ENCODE measurements at places on chromosomes 5 and 9.

GRCh38 chr5:142870532-142871362 is 100.6 kb downstream of the ARHGAP26 start:
- no peak for DNase-seq

- no peak for DNase-seq
Measured at GRCh38 chr5:90475436-90475980, 844 bp downstream of the POLR3G start.

DNA sequence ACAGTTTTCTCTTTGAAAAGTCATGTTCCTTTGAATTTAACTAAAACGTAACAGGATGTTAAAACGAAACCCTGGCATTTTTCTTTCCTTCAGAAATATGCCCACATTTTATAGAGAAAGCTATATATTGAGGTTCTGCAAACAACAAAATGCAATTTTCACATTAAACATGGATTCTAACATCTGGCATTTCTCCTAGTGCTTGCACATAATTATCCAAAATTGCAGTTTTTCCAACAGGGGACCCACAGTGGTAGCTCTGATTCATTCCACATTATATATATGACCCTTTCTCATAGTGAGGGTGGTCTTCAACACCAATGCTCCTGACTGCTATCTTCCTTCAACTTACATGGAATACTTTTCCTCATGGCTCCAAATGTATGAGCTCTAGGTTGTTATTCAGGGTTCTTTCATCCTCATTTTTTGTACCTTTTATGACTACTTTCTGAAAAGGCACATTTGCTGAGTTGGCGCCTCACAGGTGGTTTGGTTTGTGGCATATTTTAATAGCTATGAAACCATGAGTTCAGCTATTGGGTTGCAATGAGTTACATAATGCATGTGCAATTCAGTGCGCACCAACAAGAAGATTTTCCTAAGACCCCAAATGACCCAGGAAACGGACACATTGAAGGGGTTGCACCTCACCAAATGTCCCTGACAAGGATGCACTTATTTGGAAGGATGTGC is 551.7 kb downstream of the RAB3C start:
- DNase-seq, result no peak

DNA sequence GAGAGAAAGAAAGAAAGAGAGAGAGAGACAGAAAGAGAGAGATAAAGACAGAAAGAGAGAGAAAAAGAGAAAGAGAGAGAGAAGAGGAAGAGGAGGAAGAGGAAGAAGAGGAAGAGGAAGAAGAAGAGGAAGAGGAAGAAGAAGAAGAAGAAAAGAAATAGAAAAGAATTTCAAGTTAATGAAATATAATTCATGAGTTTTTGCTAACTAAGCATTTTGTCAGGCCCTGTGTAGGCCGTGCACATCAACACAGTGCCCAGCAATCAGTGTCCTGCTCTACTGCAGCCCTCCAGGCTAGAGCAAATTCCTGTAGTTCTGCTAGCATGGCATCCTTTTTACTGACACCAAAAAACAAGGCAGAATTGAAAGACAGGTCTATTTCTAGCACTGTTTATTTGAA is 62.1 kb downstream of the PLPP1 start:
- no peak for DNase-seq

GRCh38 chr9:128371630-128372117 is 500 bp downstream of the URM1 start:
- no peak for DNase-seq

DNA sequence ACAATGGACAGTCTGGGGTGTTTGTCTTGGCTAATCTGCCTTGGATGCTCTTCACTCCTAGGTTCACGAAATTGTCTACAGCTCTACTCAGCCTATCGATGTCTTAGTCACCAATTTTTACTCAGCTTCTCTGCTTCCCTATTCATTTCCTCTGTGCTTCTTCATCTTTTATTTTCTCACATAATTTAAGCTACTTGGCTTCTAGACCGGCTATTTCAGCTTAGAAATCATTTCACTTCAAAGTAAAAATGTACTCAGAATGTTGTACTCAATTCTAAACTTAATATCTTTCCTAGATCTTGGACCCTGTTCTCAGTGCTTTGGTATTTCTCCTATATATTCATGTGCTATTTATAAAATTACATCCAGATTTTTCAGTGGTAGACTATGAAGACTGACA is 430.0 kb upstream of the FTMT start:
- no peak for DNase-seq

DNA sequence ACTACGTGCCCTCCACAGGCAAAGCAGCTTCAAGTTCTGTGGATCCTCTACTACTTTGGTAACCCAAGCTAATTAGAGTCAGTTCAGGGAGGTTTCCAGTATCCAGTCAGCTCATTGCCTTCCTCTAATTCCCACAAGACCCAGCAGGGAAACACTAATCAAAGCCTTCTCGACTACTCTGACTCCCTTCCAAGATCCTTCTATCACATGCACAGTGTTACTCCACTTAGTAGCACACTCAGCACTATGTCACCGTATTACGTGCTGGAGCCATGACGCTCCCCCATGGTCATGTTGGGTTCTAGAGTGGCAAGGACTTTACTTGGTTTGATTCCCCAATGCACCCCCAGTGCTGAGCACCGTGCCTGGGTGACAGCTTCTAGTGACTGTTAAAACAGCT is 53.0 kb downstream of the DCP2 start:
- DNase-seq, result no peak

DNA sequence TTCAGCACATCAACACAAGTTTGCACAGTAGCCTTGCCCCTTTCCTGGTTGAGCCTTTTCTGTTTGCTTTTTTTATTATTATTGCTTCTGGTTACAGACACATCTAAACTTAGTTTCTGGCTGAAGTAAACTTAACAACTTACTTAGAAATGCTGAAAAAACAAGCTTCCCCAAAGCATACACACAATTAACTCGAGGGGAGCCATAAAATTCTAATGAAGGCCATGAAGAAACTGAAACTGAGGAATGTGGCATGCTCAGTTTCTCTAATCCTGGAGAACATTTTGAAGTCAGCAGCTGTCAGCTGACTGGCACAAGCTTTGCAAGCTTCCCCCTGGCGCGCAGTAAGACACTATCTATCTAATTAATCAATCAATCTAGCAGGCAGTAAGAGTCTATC is 3.7 kb downstream of the MYO10 start:
- DNase-seq, result no peak

- DNase-seq, result no peak
Measured at GRCh38 chr9:134123764-134124128, 12.1 kb upstream of the WDR5 start.

- DNase-seq, result no peak
Measured at GRCh38 chr9:92188969-92189781, 74.0 kb upstream of the SPTLC1 start.

- DNase-seq, result no peak
Measured at GRCh38 chr5:171315386-171315891, 6.4 kb downstream of the TLX3 start.

DNA sequence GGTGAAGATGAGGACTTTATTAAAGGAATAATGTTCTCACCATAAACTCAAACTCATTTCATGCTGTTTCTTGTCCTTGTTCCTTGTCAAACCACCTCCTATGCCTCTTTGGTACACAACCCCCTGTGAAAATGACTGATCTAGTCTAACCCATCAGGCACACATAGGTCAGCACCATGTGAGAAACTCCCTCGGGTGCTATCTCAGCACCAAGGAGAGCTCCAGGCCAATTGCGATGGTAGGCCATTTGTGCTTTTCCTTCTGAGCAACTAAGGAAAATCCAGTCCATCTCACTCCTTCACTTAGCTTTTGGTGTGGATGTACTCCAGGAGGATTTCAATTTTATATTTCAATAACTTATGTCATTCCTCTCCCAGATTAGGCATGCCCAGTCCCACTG is 199.8 kb downstream of the ZNF608 start:
- DNase-seq, result peak; percentile 48

DNA sequence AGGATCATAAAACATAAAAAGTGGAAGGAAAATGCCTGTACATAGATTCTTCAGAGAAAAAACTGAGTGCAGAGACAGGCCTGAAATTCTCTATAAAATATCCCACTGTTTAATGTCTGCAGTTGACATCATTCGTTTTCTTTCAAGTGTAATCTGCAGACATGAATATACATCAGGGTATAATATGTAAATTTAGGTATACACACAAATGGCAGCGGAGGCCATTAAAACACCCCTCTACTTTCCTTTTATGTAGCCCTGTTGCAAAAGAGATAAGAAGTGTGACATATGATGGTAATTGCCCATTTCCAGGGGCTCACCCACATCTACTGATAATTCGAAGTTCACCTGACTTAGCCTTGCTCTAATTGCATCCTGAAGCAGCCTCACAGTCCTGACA is 164.3 kb downstream of the SLC24A2 start:
- DNase-seq, result no peak

DNA sequence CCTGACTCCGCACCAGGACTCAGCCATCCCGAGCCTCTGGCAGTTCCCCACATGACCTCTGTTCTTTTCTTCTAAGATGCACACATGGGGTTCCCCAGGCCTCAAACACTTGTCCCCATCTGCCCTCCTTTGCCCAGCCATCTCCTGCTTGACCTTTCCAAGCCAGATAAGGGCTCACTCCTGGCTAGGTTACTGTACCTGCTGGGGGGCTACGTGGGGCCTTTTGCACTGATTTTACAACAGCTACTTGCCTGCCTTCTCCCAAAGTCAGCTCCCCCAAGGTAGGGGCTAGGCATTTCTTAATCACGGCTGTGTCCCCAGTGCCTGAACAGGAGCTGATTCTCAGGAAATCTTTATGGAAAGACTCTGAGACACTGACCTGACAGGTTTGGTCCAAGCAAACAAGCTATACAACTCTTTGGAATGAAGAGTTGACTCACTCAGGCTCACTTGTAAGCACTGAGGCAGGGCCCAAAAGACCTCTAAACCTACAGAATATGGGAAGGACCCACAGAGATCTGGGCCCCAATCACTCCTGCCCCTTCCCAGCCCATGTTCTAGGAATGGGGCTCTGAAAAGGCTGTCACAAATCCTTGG is 2.5 kb downstream of the MACROH2A1 start:
- DNase-seq, result no peak

GRCh38 chr5:78006449-78006848 is 230.3 kb upstream of the TBCA start:
- DNase-seq, result no peak

DNA sequence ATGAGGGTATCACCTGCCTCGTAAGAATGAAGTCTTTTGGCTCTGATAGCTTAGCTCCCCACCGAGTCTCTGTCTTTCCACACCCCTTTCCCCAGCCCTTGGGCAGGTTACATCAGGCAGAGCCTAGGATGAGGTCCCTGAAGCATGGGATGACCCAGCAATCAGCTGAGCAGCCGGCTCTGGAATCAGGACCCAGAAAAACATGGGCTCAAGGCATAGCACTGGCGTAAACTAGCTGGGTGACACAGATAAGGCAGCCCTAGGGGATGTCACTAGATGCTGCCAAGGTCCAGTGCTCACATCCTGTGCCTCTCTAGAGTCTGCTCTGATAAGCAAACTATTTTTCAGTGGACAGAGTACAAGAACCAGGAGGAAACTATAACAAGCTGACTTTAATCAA is 26.6 kb downstream of the IDNK start:
- DNase-seq, result no peak

DNA sequence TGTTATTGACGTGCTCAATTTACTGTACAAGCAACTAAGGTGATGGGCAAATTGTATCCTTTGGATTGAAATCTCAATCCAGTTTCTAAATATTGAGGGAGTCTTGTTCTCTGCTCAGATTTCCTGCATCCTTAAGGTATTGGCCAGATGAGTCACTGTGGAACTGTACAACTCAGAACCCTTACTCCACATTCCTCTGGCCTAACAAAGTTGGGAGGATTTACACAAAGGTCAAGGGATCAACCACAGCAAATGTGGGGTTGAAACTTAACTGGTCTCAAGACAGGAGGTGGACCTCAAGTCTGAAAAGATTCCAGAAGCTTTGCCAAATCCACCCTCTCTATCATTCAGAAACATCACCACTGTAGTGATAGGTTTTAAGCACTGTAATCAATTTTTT is 81.5 kb upstream of the AGXT2 start:
- no peak for DNase-seq

DNA sequence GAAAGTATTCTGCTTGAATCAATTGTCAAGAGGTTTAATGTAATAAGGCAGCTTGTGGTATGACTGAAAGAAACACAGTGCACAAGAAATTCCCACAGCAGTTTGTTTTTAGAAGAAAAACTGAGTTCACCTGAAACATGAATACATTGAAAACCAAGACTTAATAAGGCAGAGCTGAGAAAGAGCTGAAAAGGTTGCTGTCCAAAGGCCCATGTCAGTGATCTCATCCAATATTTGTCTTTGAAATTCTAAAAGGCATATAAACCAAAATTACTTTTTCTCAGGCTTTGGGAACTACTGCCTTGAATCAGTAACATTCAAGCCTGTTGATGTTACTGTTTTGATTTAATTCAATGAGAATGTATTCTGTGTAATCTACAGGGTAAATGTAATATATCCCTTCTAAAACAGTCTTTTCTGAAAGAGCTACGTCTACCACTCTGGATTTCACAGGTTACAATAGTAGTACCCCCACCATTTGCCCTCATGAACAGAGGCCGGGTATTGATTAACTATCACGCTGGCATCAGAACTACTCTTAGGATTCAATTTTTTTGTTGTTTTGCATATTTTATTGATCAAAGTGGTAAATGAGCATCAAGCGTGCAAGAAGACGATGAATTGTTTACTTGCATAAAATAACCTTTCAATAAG is 57.8 kb downstream of the PPIC start:
- DNase-seq, result no peak

DNA sequence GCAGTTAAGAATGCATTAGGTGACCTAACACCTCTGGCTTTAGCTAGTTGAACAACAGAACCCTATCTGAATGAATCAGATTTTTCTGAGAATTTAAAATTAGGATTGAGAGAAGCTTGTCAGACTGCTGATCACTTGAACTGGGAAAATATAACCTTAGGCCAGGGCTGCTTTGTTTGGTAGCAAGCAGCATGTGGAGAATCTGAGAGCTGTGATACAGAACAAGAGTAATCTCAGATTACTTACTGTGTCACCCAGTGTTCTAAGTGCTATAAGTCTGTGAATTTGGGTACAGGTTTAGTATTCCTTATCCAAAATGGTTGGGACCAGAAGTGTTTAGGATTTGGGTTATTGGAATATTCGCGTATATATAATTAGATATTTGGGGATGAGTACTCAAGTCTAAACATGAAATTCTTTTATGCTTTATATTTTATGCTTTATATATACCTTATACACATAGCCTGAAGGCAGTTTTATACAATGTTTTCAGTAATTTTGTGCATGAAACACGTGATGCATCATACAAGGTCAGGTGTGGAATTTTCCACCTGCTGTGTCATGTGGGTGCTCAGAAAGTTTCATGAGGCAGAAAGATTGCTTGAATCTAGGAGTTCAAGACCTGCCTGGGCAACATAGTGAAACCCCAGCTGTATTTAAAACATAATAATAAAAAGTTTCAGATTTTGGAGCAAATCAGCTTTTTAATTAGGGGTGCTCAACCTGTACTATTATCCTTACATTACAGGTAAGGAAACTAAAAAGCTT is 8.3 kb upstream of the CHD1 start:
- DNase-seq, result no peak

GRCh38 chr5:93430673-93431199 is 150.3 kb downstream of the NR2F1-AS1 start:
- no peak for DNase-seq

GRCh38 chr9:135310134-135310533 is 169.4 kb upstream of the PPP1R26 start:
- no peak for DNase-seq
